NCI-H2107 (cell line): ENCODE measurements at places on chromosomes 13 and 19.
A peak's percentile ranks its signal among the peaks of the same experiment; 100 is the strongest.

DNA sequence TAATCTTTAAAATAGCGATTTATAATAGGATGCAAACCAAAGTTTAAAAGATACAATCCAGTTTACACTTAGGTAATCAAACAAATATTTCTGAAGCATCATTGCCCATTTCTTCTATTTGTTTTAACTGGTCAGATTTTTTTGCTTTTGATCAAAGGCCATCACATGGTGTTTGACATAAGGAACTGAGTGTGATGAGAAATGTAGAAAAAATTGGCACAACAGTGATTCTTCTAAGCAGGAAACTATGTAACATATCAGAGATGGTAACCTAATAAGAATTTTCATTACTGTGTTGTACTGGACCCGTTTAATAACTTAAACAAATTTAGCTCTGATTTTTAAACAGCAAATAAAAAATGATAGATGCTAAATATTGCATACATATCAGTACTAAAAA is 644.7 kb upstream of the KLF12 start:
- DNase-seq, result no peak

DNA sequence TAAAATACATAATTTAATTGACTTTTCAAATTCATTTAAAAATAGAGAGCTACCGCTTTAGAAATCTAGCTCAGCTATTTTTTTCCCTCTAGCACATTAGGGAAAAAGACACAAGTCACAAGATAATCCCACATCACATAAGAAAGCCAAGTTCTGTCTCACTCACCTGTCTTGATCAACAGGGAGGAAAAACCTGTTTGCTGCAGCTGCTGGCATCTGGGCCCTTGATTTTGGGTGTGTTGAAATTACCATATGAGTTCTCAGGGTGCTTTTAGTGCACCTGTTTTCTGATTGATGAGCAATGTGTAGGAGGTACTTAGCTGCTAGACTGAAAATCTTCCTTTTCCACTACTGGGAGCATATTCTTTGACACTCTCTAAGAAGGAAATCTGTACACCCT is 53.8 kb downstream of the ZDHHC20 start:
- DNase-seq, result no peak

GRCh38 chr19:39400061-39400460 is 6.6 kb upstream of the ZFP36 start:
- no peak for DNase-seq

DNA sequence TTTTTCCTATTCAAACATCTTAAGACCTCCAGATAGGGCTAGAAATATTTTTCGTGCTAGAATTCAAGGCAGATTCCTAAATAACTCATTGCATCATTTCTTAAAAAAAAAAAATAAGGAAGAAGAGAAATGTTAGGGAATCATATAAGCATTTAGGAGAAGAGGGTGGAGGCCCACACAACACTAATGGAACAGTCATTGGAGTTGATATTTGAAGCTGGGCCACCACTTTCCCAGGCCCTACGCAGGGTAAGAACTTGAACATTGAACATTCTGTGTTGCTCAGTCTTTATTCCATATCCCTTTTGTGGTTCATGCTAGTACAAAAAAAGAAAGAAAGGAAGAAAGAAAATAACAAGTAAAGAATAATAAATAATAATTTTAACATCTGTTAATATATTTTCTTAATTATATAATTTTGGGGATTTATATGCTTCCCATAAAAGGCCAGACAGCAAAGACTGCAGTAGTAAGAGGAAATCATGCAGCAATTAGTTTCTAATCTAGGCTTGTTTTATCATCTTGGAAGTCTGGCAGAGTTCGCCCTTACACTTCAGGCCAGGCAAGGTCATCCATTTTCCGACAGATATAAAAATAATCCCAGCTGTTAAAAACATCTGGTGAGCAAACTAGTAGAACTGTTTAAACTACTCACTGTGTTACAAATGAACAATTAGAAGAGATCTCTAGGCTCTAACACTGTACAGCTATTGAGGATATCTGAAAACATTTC is 127.7 kb downstream of the FRY start:
- no peak for DNase-seq

GRCh38 chr19:30085394-30085793 is 143.4 kb downstream of the URI1 start:
- no peak for DNase-seq

GRCh38 chr13:47437406-47437805 is 540.6 kb upstream of the HTR2A start:
- no peak for DNase-seq

GRCh38 chr13:88648598-88649373 is 977.6 kb downstream of the SLITRK5 start:
- no peak for DNase-seq

DNA sequence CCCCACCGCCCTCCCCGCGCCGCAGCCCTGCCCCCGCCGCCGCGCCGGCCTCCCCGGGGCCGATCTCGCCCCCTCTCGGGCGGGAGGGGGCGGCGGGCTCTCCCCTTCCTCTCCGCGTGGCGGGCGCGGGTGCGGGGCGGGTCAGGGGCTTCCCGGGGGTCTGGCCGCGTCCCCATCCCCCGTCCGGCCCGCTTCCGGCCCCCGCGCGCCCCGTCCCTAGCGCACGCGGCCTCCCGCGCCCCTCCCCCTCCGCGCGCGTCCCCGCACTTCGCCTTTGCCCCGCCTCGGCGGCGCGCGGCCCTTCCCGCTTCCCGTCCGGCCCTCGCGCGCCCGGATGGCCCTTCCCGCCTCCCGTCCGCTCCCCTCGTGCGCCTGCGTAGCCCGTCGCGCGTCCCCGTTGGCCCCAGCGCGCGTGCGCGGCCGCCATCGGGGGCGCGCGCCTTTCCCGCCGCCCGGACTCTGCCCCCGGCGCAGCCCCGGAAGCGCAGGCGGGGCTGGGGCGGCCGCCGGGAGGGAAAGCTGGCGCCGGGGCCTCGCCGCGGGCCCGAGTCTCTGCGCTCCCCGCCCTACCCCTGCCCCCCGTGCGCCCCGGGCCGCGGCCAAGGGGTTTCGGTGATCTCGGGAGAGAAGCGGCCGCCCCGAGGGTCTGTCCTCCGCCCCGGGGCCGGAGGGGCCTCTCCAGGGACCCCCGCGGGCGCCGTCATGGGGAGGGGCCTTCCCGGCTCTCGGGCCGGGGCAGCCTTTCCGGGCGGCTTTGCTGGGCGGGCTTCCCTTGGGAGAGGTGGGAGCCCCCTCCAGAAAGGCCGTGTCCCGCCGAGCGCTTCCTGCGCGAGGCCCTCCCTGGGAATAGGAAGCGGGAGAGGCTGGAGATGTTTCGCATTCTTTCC is 519 bp downstream of the PTBP1 start:
- DNase-seq, result peak; percentile 76

DNA sequence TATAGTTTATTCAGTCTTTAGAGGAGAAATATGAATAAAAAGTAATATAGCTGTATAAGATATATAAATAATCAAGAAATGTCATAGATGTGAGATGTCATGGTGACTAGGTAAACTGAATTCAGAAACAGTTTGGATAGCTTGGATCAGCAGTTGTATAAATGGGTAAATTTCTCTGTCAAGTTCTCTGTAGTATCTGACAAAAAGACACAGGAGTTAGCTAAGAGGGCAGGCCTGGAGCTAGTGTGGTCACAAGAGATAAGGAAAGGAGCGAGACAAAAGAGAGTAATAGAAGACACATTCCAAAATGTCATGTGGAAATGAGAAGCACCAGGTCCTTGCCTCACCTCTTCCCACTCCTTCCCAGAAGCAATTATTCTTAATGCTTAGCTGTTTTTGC is 349.0 kb downstream of the LMO7 start:
- no peak for DNase-seq

DNA sequence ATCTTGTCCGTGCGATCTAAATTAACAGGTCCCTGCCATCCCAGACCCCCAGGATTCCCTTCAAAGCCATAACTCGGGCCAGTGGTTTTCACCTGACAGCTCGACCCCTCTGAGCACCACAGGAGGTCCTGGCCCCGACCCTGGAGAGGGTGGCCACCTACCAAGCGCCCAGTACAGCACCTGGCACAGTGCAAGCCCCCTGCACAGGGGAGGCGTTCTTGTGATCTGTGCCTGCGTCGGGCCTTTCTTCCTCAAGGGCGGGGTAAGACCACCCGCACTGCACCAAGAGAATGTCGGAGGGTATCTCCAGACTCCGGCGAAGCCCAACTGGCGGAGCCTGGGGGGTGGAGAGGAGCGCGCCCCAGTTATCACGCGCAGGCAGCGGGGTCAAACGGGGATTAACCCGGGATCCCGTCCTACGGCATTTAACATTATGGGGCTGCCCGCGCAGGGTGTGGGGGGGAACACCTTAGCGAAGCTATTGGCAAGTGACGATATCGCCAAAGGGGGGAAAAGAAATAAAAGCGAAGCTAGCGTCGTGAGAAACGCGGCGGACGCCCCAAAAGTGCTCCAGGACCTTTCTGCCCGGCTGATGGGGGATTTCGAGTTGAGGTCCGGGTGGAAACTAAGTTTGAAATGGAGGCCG is 1.3 kb upstream of the HNRNPL start:
- DNase-seq, result no peak

DNA sequence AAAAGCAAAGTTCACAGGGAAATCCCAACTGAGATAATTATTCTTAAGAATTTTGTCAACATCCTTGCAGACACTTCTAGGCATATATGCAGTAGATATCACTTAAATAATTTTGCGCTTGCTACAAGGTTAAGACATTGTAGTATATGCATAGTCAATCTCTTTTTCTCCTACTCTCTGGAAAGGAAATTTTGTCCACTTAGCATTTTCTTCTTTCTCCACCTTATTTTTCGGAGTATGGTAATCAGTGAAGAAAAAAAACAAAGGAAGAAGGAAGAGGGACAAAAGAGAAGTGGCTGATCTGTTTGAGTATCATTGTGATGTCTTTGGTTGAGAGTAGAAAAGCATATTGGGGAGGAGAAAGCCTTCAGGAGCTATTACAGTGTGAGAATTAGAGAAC is 104.6 kb downstream of the LACC1 start:
- no peak for DNase-seq

- DNase-seq, result no peak
These were observed 91.1 kb downstream of the RAB20 start for GRCh38 chr13:110470272-110471009.

DNA sequence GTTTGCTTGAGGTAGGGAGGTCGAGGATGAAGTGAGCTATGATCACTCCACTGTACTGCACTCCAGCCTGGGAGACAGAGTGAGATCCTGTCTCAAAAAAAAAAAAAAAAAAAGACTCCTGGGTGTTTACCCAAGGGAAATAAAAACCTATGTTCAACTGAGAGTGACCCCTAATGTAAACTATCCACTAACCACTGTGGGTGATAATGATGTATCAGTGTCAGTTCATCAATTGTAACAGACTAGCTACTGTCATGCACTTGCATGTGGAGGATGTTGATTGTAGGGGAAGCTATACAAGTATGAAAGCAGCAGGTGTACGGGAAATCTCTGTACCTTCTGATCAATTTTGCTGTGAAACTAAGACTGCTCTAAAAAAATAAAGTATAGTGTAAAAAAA is 2.6 kb upstream of the CIB3 start:
- no peak for DNase-seq

GRCh38 chr13:99431927-99432608 is 69.2 kb upstream of the TM9SF2 start:
- DNase-seq, result no peak

DNA sequence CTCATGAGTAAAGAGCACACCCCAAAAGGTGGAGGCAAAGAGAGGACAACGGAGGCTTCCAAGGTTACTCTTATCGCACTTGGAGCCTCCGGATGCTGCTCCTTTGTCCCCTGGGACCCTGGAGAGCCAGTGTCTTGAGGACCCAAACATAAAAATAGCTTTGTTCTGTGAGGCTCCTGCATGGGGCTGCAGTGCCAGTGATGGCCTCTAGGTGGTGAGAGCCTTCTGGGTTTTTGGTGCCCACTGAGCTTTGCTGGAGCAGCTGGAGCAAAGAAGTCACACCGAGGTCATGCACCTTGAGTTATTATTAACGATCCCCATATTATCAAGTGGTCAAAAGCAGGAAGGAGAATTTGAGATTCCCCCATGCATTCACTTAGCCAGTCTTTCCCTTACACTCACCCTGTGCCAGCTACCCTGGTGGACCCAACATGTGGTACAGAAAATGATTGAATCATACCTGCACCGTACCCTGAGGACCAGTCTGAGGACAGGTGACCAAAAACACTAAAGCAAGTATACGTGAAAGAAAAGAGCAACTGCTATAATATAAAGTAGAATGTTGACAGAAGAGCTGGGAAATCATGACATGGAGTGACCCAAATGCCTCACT is 41.5 kb downstream of the ZNF682 start:
- DNase-seq, result no peak

DNA sequence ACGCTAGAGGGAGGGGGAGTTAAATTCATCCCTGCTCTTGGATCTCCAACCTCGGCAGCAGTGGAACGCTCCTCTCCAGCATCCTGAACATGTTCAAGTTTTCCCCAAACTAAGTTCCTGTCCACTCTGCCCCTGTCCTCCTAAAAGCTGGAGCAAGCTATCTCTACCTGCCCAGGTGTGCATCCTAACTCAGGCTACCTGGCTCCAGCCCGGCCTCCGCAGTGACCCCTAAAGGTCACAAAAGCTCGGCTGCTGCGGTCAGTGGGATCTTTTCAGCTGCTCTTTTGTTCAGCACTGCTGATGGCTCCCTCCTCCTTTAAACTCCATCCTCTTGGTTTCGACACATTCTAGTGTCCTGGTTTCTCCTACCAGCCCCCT is 1.4 kb downstream of the DCUN1D2 start:
- DNase-seq, result no peak

GRCh38 chr13:27830010-27830409 is 37.7 kb downstream of the GSX1 start:
- DNase-seq, result no peak
